Common myeloid progenitor, CD34-positive (primary cell): ENCODE measurements at places on chromosomes 6 and 20.
A peak's percentile ranks its signal among the peaks of the same experiment; 100 is the strongest.

GRCh38 chr6:71349976-71350615 lies 61.5 kb downstream of the OGFRL1 start:
- H3K27ac ChIP-seq, result no peak overlapping the region
- DNase-seq, result peak; percentile 23
- H3K36me3 ChIP-seq, result no peaks in the 10 kb centered on the region
- no peak overlapping the region for H3K4me3 ChIP-seq
- no peaks in the 10 kb centered on the region for H3K4me1 ChIP-seq

DNA sequence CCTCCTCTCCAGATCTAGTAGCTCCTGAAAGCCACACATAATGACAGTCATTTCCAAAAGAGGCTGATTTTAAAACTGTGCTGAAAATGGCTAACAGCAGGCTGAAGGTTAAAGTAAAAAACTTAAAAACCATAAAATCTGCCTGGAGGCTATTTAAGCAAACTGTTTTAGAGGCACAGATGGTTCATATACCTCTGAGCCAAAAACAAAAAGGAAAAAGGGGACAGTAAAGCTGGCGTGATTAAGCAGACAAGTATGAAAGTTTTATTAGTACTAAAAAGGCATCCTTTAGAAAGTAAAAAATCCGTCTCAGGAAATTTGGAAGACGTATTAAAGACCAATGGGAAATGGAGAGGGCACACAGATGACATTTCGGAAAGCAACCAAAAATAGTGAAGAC lies 55.8 kb downstream of the SOBP start:
- no peak overlapping the region for H3K4me3 ChIP-seq
- no peaks in the 10 kb centered on the region for H3K36me3 ChIP-seq
- H3K27ac ChIP-seq, result no peak overlapping the region
- H3K4me1 ChIP-seq, result no peaks in the 10 kb centered on the region

DNA sequence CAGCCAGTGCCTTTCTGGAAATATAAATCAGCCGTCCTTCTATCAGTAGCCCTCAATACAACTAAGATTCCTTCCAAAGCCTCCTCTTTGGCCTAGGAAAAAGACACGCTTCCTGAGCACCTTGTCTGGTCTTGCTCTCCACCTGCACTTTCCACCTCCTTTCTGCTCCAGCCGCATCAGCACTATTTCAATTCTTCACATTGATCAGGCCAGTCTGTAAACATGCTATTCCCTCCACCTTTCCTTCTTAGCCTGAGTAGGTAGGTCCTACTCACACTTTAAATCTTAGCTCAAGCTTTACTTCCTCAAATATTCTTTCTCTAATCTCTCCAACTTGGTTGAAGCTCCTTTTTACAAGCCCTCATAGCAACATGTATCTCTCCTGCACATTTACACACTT lies 11.4 kb downstream of the RANBP9 start:
- H3K27ac ChIP-seq, result no peak overlapping the region
- no peak for DNase-seq
- H3K36me3 ChIP-seq, result peaks cover 11% of the 10 kb centered on the region

DNA sequence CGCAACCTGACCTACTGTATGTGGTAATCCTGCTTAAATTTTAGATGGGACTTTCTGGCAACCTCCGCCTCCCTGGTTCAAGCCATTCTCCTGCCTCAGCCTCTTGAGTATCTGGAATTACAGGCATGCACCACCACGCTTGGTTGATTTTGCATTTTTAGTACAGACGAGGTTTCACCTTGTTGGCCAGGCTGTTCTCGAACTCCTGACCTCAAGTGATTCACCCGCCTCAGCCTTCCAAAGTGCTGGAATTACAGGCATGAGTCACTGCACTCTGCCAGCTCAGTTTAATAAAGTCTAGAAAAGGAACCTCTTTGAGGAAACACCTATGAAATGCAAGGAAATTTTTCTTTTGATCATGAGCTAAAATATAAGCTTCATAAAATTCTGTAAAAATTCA lies 9.0 kb upstream of the PLCB4 start:
- H3K36me3 ChIP-seq, result no peaks in the 10 kb centered on the region
- H3K27me3 ChIP-seq, result no peaks in the 10 kb centered on the region
- no peak for DNase-seq
- H3K27ac ChIP-seq, result no peak overlapping the region
